ENCODE measurements at places on chromosomes 5 and 9. TPM values are rescaled to one million over a fixed set of nuclear protein-coding genes. Genes with fewer than 3 reads are reported as not detected.

Gene MOCS2
- total RNA-seq, result 19.1 TPM

Gene SLC25A25
- total RNA-seq, result 27.0 TPM

Gene OR1J2
- total RNA-seq, result not detected

Gene MCIDAS
- 0.12 TPM for total RNA-seq

Gene IRX4
- total RNA-seq, result 2.8 TPM

DNA sequence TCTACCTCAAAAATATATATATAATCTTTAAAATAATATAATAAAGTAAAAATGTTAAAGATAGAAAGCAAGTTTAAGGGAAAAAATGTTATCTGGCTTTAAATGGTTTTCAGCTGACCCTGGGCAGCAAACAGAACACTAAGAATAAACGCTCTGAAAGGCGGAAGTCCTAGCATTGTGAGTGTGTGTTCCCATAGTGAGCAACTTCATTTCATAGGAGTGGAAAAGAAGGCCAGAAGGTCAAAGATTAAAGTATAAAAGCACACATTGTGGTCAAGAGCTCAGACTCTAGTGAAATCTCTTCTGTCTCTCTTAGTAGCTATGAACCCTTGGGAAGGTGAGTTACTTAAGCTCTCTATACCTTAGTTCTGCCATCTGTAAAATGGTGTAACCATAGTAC lies 374.4 kb downstream of the ENC1 start:
- DNase-seq, result no peak
- H3K27me3 ChIP-seq, result no peaks in the 10 kb centered on the region
- H3K4me1 ChIP-seq, result no peaks in the 10 kb centered on the region
- H3K27ac ChIP-seq, result no peak overlapping the region

DNA sequence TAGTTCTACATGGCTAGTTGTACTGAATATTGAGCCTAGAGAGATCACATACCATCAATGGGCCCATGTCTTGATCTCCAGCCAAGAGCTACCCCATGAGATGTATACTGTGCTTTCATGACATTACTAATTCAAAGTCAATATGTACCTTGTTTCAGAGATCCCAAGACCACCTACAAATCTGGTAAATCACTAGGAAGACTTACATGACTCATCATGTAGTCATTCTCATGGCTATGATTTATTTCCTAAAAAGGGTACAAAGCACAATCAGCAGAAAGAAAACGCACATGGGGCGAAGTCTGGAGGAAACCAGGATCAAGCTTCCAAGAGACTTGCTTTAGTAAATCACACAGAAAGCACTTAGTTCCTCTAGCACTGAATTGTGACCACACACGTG lies 103.0 kb downstream of the PCSK5 start:
- no peak overlapping the region for H3K4me3 ChIP-seq
- H3K4me1 ChIP-seq, result peaks cover 12% of the 10 kb centered on the region
- no peaks in the 10 kb centered on the region for H3K36me3 ChIP-seq
- DNase-seq, result no peak
- no peaks in the 10 kb centered on the region for H3K27me3 ChIP-seq
- H3K27ac ChIP-seq, result no peak overlapping the region

DNA sequence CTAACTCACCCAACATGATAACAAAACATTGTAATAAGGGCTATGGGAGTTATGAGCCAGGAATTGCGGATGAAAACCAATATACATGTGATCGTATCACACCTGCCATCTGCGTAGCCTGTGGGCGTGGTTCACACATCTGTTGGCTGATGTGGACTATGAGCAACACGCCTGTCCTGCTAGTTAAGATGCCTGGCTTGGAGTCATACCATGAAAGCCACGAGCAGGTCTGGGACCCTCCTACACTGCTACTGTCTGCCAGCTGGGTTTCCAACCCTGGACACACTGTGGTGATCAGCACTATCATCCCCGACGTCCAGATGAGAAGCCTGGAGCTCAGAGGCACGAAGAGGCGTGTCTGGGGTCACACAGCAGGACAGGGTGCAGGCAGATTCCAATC lies 40.2 kb downstream of the STK10 start:
- no peak overlapping the region for H3K27ac ChIP-seq
- no peaks in the 10 kb centered on the region for H3K36me3 ChIP-seq
- peaks cover 4% of the 10 kb centered on the region for H3K4me1 ChIP-seq
- no peak for DNase-seq
- no peak overlapping the region for H3K4me3 ChIP-seq

DNA sequence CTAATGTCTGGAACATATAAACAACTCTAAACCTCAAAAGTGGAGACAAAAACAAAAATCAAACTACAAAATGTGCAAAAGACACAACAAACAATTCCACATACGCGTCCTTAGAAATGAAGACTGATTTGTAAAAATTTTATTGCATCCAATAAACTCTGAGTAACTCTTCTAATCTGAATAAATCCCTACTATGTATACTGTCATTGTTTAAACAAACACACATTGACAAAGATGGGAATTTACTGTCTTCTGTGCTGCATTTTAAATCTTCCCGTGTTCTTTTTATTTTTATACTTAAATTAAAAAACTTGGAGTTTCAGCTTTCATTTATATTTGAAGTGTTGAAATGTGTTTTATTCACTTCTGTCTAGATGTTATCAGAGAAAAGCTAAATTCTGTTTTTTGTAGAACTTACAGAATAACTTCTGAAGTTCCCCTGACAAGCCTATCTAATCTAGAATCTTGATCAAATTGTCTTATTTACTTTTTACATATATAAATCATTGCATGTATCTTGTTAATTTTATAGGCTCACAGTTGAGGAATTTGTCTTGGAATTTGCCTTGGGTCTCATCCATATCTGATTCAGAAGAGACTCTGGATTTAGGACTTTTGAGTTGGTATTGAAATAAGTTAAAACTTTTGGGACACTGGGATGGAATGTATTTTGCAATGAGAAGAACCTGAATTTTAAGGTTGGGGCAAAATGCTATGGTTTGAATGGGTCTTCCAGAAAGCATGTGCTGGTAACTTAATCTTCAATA lies 2064.4 kb upstream of the C9orf72 start:
- DNase-seq, result no peak
- H3K27me3 ChIP-seq, result no peaks in the 10 kb centered on the region
- H3K36me3 ChIP-seq, result no peaks in the 10 kb centered on the region
- no peaks in the 10 kb centered on the region for H3K4me1 ChIP-seq
- no peak overlapping the region for H3K4me3 ChIP-seq

DNA sequence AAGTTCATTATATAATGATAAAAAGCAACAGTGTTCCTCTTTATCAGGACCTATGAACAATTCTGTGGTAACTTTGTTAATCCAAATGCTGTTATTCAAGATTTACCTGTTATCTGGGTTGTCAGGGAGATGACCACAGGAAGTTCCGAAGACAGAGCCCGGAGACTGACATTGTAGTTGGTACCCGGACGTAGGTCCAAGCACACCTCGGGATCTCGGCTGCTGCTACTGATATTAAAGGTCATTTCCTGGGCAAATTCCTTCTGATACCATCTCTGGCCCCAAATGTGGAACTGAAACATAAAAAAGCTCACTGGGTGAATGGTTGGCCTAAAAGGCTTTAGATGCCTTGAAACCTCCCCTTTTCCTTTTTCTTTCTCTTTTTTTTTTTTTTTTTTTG lies 96.7 kb downstream of the SUSD1 start:
- H3K27ac ChIP-seq, result no peak overlapping the region
- no peaks in the 10 kb centered on the region for H3K36me3 ChIP-seq
- H3K27me3 ChIP-seq, result no peaks in the 10 kb centered on the region
- H3K4me3 ChIP-seq, result no peak overlapping the region
- no peaks in the 10 kb centered on the region for H3K4me1 ChIP-seq
- DNase-seq, result no peak

- no peak for DNase-seq
- H3K4me1 ChIP-seq, result no peaks in the 10 kb centered on the region
These were observed 62.3 kb downstream of the FOXI1 start for GRCh38 chr5:170168002-170168401.

DNA sequence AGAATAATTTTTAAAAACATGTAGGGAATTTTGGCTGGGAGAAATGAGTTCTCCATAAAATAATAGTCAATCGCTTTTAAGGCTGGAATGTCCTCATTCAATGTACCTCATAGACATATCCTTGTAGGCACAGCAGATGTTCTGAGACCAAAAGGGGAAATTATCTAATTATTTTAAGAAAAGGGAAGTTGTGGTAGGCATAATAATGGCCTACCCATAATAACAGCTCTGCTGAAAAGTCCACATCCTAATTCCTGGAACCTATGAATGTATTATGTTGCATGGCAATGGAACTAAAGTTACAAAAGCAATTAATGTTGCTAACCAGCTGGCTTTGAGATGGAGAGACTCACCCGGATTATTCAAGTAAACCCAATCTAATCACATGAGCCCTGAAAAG lies 216.1 kb downstream of the TRIM36 start:
- DNase-seq, result no peak
- H3K27ac ChIP-seq, result no peak overlapping the region
- no peaks in the 10 kb centered on the region for H3K36me3 ChIP-seq
- H3K27me3 ChIP-seq, result no peaks in the 10 kb centered on the region

- no peaks in the 10 kb centered on the region for H3K36me3 ChIP-seq
- no peak overlapping the region for H3K4me3 ChIP-seq
- H3K4me1 ChIP-seq, result no peaks in the 10 kb centered on the region
These were observed 122.2 kb downstream of the LHX2 start for GRCh38 chr9:124133727-124134126.

DNA sequence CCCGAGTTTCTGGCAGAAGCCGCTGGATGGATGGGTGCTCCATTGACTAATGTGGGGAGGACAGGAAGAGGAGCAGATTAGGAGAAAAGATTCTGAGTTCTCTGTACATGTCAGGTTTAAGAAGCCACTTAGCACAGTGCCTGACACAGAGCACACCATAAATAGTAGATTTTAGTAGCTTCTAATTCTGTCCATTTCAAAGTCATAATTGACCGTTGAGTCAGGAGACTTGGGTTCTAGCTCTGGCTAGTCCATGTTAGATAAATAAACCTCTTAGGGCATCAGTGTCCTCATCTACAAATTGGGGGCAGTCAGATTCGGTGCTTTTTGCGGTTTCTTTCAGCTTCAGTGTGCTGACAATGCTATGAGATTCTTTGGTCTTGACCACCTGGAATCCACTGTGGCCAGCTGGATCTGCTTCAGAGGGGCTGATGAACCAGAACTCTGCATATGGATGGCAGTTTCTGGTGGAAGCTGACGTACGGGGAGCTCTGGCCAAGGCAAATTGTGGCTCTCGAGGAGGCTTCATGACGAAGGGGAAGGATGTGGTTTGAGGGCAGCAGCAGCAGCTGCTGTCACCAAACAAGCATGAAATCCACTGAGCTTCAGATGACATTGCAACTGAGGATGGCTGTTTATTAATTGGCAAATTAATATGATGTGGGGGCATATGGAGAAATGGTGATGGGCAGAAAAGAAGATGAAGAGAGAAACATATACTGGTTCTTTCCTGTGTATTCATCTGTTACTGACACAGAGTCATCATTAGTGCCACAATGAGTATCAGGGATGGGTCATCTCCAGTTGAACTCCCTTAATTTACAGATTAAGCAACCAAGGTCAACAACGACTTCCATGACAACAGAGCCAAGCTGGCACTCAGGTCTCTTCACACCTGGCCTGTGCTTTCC lies 134.4 kb downstream of the AOPEP start:
- H3K27me3 ChIP-seq, result no peaks in the 10 kb centered on the region
- H3K4me3 ChIP-seq, result no peak overlapping the region

Measured in GM23338 (cell line).